ENCODE measurements at places on chromosomes 7 and 10.

- no peak for DNase-seq
Measured at GRCh38 chr7:4460597-4460996, 221.5 kb upstream of the FOXK1 start.

DNA sequence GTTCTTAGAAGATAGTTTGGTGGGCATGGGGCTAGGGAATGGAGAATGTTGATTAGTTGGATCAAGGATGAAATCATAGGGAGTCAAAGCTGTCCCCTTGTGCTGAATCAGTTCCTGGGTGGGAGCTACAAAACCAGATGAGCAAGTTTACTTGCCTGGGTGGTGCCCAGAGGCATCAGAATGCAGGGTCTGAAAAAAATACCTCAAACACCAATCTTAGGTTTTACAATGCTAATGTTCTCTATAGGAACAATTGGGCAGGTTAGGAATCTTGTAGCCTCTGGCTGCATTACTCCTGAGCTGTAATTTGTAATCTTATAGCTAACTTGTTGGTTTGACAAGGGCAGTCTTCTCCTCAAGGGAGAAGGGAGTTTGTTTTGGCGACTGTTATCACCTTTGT, 34.4 kb downstream of the LHFPL3 start:
- DNase-seq = no peak

GRCh38 chr7:158488181-158488971, 99.2 kb downstream of the PTPRN2 start:
- no peak for DNase-seq

GRCh38 chr10:13890233-13891127, 303.7 kb downstream of the PRPF18 start:
- peak; percentile 63 for DNase-seq

DNA sequence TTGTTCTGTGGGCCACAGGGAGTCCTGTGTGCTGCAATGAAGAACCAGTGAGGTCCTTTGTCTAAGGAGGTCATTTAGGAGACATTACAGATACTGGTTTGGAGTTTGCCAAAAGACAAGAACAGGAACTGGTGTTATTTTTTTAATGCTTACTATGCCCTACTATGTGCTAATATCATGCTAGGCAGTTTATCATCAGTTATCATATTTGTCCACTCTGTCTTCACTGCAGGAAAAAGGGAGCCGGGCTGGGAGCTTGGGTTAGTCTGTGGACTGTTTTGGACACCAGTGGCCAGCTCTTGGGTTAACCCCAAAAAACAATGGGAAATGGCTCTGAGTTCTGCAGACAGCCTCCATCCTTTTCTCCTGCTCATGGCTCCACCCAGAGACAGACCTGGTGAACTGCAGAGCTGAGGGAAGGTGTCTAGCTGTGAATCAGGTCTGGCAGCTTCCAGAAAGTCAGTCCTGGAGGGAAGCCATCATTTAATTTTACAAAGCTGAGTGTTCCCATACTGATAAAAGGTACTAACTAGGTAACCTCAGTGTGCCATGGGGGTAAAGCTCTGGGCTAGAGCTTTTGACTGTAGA, 101.2 kb upstream of the ZNF746 start:
- no peak for DNase-seq

DNA sequence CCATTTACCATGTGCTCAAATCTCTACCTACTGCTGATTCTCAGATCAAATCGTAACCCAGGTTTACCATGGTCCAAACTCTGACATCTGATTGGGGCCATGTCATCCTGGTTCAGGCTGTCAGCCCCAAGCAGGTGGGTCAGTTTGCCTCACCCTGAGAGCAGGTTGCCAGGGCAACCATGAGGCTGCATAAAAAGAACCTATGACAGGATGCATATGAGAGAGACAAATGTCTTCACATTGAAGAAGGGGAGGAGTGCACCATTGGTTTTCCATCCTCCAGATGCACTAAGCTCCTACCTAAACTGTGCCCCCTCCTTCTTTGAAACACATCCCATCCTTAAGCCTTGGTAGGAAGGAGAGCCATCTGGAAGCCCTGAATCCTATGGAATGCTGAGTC, 10.2 kb downstream of the PRSS1 start:
- no peak for DNase-seq

- no peak for DNase-seq
Measured at GRCh38 chr7:74290981-74291441, 1.8 kb downstream of the CLIP2 start.

GRCh38 chr10:124864421-124865193, 63.0 kb downstream of the ABRAXAS2 start:
- no peak for DNase-seq

GRCh38 chr10:86954681-86955500, 2.5 kb downstream of the MMRN2 start:
- no peak for DNase-seq

DNA sequence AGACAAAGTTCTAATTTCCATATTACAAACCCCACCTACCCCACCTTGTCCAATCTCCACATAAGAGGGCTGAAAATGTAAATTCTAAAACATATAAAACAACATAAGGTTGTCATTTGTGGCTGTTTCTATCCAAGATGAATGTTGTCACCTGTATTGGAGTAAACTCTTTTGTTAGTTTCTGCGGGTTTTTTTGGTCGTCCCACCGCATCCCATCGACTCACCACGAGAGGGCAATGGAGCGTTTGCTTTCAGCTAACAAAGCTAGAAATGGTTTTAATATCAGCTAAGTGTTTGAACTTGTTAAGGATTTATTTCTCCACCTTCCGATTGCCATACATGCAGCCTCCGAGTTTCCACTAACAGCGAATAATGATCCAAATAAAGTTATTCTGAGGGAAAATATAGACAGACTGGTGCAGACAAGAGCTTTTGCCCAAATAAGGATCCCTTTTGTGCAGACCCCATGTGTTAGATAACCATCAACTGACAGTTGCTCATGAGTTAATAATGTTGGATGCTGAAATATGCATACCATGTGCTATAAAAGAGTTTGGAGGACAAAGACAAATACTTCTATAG, 137.2 kb downstream of the ARID5B start:
- no peak for DNase-seq

All from osteocyte (in vitro differentiated cells).